EH (cell line): ENCODE measurements at places on chromosomes 4 and X.
A peak's percentile ranks its signal among the peaks of the same experiment; 100 is the strongest.

DNA sequence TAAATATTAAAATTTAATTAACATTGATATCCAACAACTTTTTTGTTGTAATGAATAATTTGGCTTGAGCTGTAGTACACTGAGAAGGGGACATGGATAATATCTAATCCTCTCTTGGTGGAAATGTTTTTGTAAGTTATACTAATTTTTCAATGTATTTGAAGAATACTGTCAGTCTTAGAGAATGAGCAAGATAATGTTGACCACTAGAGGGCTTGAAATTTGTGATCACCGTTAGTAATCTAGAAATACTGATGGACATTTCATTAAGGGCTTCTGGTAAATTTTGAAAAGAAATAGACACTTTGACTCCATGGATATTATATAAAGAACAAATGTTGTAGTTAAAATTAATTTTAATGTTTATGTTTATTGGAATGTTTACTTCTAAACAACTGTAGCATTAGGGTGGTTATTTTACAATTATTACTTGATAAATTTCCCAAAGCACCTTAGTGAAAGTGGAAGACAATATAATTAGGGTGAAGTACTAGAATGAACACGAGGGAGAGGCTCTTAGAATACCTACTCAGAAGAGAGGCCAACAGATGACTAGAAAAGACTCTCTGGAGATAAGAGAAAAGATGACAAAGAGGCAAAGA lies 20.0 kb upstream of the CAMK2D start:
- DNase-seq, result peak; percentile 50

- DNase-seq, result peak; percentile 96
These were observed 71.5 kb downstream of the ANAPC4 start for GRCh38 chr4:25448379-25449109.

GRCh38 chr4:90715242-90715641 lies 588.0 kb downstream of the CCSER1 start:
- no peak for DNase-seq

DNA sequence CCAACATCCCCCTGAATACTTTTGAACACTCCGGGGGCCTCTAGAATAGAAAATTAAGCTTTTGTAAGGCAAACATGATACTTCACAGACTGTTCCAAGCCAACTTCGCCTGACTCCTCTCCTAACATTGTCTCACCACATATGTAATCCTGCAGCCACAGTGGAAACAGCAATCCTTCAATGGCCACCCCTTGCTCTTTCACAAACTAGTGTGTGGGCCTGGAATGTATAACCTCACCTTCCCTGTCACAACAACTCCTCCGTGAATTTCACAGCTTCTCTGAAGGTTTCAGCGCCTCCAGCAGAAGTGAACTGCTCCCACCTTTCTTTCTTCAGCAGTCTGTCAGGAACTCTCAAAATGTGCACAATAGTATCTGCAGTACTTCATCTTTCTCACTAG lies 185.1 kb downstream of the ADGRL3 start:
- no peak for DNase-seq

DNA sequence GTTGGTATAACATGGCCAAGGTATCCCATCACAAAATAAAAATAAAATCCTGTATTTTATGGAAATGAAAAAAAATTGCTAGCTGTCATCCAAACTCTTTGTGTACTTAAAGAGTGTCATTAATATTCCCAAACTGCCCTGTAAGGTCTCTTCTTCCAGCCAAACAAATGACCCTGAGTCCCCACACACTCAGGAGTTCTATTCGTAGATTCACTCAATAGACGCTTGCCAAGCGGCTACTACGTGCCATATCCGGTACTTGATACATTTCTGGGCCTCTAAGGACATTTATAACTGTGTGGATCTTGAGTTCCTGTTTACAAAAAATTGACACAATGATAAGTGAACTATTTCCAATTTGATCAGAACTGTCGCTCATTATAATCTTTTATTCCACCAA lies 245.1 kb downstream of the SCFD2 start:
- no peak for DNase-seq

GRCh38 chrX:127276326-127276725 lies 456.8 kb downstream of the PRR32 start:
- DNase-seq, result no peak

DNA sequence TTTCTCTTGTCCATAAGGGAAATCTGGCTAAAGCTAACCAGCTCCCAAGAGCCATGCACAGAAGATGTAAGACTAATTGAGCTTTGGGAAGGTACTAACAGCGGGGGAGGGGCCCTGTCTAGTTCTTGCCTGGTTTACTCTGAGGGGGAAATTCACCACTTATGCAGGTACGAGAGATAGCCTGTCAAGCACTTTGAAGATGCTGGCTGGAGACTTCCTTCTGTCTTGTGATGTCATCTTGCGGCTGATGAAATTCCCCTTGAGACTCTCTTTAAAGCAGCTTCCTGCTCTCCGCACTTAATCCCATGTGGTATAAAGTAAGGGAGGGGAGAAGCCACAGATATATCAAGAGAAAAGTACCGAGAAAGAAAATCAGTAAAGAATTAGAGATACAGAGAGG lies 345.3 kb downstream of the MAPK10 start:
- DNase-seq, result no peak

DNA sequence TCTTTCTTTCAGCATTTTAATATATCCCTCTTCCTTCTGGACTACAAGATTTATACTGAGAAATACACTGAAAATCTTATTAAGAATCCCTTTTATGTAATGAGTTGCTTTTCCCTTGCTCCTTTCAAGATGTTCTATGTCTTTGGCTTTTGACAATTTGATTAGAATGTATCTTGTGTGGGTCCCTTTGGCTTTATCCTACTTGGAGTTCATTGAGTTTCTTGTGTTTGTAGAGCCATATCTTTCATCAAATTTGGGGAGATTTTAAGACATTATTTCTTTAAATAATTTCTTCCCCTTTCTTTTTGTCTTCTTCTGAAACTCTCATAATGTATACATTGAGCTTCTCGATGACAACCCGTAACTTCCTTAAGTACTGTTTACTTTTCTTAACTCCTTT lies 739.9 kb upstream of the AMOT start:
- no peak for DNase-seq

GRCh38 chr4:55277011-55277410 lies 69.0 kb upstream of the SRD5A3 start:
- DNase-seq, result no peak

DNA sequence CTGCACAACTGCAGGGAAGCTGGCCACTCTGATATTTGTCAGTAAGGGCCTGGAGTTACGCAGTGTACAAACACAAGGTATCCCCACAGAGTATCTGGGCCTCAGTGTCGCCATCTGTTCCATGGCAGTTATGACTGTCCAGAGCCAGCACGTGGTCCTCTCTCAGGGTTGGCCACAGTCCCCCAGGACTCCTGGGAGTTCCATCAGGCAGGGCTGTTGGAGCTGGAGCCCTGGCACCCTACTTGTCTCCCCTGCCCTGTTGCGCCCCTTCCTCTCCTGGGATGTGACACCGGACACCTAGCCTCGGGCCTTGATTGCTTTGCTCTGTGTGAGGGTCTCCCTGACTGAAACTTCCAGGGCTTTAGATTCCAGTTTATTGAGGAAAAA lies 8.4 kb downstream of the HTRA3 start:
- peak; percentile 54 for DNase-seq

DNA sequence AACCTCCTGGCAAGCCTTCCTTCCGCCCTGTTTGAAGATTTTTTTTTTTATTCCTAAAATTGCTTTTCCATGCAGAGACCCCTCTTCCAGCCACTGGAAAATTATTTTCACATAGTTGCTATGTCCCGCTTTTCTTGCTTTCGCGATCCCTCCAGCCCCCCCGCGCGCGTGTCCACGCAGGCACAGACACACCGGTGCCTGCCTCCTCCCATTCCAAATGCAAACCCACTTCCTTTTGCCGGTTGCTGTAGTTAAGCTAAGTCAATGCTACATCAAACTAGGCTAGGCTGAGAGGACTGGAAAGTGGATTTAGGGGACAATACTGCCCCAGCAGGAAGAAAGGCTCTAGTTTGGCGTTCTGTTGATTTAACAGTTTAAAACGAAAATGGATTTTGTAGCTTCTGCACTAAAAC lies 111.0 kb downstream of the DHX15 start:
- peak; percentile 40 for DNase-seq
